ENCODE measurements at places on chromosomes 11 and 22.

DNA sequence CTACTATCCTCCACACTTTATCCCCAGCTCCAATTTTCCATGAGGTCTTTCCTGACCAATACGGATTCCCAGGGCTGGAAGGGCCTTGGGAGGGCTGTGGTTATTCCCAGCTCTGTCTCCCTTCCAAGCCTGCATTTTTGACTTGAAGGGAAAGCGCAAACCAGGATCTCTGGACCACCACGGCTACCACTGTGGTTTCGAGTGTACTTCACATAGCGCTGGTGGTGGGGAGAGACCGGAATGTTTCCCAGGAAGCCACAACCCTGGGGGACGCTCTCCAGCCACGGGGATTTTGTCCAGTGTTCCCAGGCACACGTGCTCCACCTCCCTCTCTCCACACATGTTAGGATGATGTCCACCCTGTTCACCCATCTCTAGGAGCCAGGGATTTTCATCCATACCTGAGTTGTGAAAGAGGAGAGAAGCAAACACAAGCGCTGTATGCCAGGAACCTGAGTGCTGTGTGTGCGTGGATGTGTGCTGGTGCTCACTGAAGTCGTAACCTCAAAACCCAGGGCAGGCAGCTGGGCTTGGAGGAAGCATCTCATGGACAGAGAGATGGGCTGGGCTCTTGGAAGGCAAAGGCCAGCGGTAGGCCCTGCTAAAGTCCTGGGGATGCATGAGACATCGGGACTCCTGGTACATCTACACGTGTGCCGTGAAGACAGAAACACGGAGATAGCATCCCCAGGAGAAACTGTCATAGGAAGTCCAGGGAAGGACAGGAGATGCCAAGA, 1.3 kb upstream of the NPTXR start:
- no peak for DNase-seq

- DNase-seq, result no peak
Observed at GRCh38 chr11:58691675-58692074, 40.1 kb downstream of the GLYAT start.

DNA sequence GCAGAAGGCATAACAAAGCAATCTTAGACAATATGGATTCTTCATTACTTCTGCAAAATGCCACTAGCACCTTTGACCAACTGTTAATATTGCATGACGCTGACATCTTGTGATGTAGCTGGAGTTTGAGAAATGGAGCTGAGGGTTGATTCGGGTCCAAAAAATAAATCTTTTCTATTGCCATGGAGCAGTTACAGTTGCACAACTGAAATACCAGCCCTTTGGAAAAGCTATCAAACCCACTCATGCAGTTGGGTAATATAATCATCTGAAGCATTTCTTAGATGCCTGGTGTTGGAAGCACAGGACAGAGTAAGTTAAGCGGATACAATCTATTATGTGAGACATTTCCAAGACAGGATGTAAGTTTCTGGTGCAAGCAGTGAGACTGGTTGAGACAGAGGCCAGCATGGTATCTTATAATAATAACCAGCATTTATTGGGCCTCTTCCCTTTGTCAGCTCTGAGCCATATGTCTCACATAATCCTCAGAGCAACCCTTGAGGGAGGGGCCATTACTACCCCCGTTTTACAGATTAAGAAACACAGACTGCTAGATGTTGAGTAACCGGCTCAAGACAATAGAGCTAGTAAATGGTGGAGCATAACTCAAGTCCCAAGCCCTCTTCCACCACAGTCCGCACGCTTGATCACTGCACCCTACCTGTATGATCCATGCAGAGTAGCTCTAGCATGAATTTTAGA, 74.9 kb upstream of the CAPRIN1 start:
- no peak for DNase-seq

DNA sequence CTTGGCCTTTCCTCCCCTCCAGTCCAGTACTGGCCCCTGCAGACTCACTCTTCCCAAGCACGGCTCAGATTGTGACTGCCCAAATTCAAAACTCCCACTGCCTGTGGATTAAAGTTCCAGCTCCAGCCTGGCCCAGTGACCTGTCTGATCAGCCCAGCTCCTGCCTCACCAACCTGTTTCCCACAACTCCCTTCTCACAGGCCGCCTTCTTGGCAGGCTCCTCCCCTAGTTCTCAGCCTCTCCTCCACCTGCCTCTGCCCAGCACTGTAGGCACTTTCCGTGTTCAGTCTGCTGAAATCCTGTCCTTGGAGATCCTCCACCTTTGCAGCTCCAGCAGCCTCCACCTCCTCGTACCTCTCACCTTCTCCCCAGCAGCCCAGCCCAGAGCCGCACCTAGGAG, 68.6 kb downstream of the MICAL2 start:
- DNase-seq, result no peak

GRCh38 chr11:121807051-121807450, 309.0 kb downstream of the BLID start:
- no peak for DNase-seq

GRCh38 chr22:30396871-30397655, at the start of gene SEC14L2:
TSS of gene SEC14L2 (plus strand) at chr22:30397018. CDS start at chr22:30397117, 99 bp downstream.
- peak; percentile 52 for DNase-seq

DNA sequence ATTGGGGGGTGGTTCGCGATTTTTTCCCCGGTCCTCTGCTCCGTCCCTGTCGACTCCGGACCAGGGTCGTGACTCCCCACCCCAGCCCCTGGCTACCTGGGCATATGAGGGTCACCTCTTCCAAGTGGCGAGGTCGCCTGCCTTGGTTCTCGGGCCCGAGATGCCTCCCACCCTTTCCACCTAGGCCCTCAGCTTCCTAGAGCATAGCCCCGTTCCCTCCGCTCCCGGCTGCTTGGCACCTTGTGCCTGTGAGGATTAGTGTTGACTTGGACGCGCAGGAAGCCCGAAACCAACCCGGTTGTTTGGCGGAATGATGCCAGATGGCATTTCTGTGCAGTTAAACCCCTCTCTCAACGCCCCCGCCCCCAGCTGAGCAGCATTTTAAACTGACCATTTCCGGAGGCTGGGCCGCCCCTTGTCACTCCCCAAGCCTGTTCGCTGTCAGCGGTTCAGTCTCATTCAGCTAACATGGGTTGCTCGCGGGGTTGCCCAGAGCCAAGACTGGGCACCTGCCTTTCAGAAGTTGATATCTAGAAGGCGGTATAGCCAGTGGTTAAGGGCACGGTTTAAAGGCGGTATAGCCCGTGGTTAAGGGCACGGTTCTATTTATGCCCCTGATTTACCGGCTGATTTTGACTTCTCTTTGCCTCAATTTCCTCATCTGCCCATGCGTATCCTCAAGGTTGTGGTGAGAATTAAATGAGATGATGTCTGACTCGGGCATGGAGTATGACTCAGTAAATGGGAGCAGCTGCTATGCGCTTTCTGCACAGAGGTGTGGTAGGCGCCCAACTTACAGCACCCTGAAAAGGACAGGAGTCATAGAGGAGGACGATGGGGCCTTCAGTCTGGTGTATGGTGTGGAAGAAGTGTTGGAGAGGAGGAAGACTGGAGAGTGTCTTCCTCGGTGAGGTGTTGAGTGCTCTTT, 639 bp downstream of the INCENP start:
- no peak for DNase-seq

DNA sequence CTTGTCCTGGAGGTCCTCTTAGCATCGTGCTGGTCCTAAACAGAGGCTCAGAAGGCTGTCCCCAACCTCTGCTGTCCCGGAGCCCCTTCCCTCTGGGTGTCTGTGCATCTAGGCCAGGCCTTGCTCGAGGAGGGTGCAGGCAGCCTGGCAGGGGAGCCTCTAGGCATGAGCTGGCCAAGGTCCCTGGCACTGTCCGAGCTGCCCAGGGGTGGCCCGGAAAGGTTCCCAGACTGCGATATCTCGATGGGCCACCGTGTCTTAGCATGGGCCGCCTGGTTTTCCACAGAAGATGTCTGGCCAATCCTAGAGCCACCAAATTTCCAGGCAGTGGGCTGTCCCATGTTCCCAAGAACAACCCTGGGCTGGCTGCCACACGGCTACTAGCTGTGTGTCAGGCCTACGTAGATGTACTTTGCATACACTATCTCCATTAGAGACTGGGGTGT, 24.6 kb upstream of the SMIM38 start:
- DNase-seq, result no peak

- DNase-seq, result no peak
Observed at GRCh38 chr22:39664485-39665200, 94.1 kb downstream of the CACNA1I start.

DNA sequence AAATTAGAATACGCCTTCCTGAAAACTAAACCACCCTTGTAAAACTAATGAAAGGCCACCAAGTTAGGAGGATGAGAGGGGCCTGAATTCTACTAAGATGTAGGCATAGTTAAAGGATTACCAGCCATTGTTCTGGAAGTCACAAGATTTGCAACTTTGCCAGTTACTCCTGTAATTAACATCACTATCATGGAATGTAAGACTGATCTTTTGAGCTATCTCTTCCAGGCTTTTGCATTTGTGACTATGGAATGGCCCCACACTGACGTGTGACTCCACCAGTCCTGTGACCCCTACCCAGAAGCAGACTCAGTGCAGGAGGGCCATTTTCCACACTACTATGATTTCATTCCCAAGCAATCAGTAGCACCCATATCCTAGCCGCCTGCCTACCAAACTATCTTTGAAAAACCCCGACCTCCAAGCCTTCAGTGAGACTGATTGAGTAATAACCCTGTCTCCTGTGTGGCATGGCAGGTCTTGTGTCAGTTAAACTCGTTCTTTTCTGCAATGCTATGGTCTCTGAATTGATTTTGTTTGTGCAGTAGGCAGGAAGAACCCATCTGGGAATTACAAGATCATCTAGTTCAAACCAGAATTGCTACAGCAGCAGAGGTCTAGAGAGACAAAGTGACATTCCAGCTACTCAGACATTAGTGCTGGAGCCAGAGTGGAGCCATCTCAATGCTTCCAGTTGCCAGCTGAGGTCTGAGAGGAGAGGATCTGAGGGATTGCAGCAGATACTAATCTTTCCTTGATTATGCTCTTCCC, 1.9 kb upstream of the CTSF start:
- no peak for DNase-seq

- DNase-seq, result no peak
Observed at GRCh38 chr11:15493066-15493465, 378.3 kb downstream of the INSC start.

- no peak for DNase-seq
Observed at GRCh38 chr11:45085646-45086501, 60.6 kb upstream of the PRDM11 start.

DNA sequence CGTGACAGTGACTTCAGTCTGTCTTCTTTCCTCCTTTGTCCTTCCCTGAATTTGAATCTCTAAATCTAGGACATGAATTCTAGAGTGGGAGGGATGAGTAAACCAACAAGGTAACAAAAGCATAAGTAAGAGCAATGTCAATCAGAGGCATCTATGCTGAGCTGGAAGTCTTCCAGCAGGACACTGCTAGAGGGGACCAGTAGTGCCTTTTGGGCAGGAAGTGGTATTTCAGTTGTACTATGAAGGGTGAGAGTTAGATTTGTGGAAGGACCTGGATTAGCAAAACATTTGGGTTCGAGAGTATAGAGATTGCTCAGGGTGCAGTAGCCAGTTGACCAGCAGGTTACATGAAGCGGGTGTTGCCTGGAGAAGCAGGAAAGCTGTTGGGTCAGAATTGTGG, 40.3 kb downstream of the MEI1 start:
- DNase-seq, result no peak

- DNase-seq, result no peak
Observed at GRCh38 chr22:49344656-49345055, 483.0 kb downstream of the BRD1 start.

GRCh38 chr11:103228807-103229206, 119.6 kb downstream of the DYNC2H1 start:
- no peak for DNase-seq

DNA sequence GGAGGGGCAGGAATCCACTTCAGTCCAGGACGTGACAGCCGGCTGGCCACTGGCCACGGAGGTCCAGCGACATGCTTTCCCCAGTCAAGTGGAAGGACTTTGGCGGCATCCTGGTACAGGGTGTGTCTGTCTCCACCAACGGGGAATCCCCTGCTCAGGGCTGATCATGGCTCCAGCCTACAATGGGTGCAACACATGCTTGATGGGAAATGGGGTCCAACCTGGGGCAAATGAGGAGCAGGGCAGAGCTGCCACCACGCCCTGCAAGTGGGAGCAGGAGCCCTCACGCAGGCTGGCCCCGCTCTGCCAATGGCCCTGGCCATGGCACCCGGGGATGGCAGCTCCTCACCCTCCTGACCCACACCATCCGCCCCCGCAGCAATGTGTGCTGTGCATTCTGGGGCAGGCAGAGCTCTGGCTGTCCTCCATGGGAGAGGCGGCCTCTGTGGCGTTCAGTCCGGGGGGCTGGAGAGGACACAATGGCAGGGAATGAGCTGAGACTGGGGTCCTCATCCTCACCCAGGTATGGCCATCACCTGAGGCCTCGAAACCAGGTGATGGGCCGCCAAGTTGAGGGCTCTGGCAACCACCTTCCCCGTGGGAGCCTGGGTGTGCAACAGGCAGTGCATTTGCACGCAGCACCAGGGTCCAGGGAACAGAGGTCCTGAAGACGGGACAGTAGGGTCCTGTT, 5.8 kb upstream of the SEPTIN5 start:
- DNase-seq, result no peak

GRCh38 chr11:60870276-60870675, 2.9 kb downstream of the ZP1 start:
- peak; percentile 68 for DNase-seq

- DNase-seq, result no peak
Observed at GRCh38 chr11:36060926-36061325, 117.1 kb downstream of the LDLRAD3 start.

- peak; percentile 88 for DNase-seq
Observed at GRCh38 chr11:97751405-97751804, 1269.3 kb upstream of the CNTN5 start.

GRCh38 chr11:17604915-17605233, 57.8 kb downstream of the OTOG start:
- no peak for DNase-seq

GRCh38 chr11:67356864-67357561, 3.7 kb upstream of the POLD4 start:
- peak; percentile 63 for DNase-seq

DNA sequence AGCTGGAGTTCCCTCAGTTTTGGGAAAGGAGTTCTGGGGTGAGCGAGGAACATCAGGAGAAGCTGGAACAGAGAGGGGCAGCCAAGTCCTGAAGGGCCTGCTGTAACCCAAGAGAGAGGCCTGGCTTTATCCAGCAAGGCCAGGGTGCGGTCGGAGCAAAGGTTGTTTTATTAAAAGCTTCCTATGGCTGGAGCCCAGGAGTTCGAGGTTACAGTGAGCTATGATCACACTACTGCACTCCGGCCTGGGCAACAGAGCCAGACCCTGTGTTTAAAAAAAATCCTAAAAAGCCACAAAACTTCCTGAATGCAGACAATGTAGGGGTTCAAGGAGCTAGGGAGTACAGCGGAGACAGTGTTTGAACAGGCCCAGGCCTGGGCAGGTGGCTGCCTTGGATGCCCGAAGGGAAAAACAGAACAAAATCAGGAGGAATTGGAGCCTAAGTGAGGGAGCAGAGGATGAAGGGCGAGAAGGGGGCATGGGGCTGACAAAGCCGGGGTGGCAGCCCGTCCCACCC, 22.2 kb upstream of the MALAT1 start:
- no peak for DNase-seq

GRCh38 chr22:46484156-46484860, 53.1 kb downstream of the CELSR1 start:
- DNase-seq, result no peak

- no peak for DNase-seq
Observed at GRCh38 chr11:111759376-111759775, 6.8 kb downstream of the PPP2R1B start.

GRCh38 chr11:7894251-7894650, 36.8 kb downstream of the OR10A6 start:
- DNase-seq, result no peak

- DNase-seq, result no peak
Observed at GRCh38 chr11:123258877-123259276, 63.8 kb upstream of the CLMP start.

Measured in NCI-H1105 treated with DMSO at 0.1 percent for 48 hours (cell line).